ENCODE measurements at places on chromosomes 5 and 9.
A peak's percentile ranks its signal among the peaks of the same experiment; 100 is the strongest.

DNA sequence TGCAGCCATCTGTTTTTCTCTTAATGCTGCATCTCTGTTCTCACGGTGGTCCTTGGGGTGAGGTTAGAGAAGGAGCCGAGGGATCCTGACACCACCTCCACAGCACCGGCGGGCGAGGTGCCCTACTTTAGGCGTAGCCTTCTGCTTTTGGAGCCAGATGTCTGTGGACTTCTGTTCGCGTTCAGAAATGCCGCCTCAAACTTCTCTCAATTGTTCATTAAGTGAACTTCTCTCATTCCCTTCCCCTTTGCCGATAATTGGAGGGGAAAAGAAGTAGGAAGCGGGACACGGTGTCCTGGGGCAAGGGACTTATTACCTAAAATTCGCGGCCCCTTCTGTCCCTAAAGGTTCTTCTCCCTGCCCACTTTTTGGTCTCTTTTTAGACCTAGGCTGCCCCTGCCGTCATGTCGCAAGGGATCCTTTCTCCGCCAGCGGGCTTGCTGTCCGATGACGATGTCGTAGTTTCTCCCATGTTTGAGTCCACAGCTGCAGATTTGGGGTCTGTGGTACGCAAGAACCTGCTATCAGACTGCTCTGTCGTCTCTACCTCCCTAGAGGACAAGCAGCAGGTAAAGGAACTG, 455 bp downstream of the KIF20A start:
- H3K27me3 ChIP-seq, result no peaks in the 10 kb centered on the region
- no peak overlapping the region for H3K27ac ChIP-seq
- DNase-seq, result no peak
- peaks cover 50% of the 10 kb centered on the region for H3K36me3 ChIP-seq
- no peak overlapping the region for H3K4me3 ChIP-seq
- H3K4me1 ChIP-seq, result peaks cover 18% of the 10 kb centered on the region

DNA sequence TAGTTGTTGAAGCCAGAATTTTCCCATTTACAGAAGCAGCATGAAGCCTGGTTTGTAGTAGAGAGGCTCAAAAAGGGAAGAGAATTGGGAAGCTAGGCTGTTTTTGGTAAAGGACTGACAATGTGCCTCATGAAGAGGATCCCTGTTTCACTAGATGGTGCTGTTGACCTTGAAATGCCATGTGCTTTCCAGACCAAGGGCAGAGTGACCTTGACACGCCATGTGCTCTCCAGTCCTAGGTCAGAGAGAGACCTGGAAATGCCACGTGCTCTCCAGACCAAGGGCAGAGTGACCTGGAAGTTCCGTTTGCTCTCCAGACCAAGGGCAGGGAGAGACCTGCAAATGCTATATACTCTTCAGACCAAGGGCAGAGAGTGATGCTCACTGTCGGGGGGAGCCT, 32.0 kb downstream of the UNC13B start:
- DNase-seq, result no peak
- H3K27ac ChIP-seq, result no peak overlapping the region
- H3K4me3 ChIP-seq, result no peak overlapping the region

DNA sequence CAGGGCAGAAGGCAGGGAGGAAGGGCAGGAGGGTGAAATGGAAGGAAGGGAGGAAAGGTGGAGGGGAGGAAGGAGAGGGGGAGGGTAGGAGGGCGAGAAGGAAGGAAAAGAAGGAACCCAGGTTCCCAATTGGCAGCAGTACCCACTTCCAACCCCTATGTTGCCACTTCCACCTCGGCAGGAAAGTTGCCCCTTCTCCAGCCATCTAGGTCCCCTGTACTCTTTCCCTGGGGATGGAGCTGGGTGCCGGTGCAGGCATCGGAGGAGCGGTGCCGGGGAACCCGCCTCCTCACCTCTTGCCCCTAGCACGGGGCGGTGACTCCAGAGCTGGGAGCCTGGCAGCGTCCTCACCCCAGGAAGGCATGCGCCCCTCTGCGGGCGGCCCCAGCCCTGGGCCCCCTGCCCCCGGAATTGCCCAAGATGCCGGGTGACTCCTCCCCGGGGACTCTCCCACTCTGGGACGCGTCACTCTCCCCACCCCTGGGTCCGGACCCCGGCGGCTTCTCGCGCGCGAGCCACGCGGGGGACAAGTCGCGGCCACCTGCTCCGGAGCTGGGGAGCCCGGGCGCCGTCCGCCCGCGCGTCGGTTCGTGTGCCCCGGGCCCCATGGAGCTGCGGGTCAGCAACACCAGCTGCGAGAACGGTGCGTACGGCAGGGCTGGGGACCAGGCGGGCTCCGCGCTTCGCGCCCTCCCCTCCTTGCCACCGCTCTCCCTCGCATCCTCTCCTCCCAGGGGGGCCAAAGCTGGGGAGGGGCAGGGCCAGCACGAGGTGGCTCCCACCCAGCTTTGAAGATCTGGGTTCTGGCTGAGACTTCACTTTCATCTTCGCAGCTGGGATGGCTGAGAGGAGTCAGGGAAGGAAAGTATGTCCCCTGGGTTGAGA, at the start of gene NIPAL4:
Gene NIPAL4, plus strand, starts transcription at position 499 of the 885 bp plus-strand sequence. Its CDS starts 108 bp downstream, at position 607.
- no peaks in the 10 kb centered on the region for H3K36me3 ChIP-seq
- H3K27me3 ChIP-seq, result peaks cover 29% of the 10 kb centered on the region
- peak within 1 kb of the TSS; percentile 55 for H3K27ac ChIP-seq
- H3K4me1 ChIP-seq, result peaks cover 29% of the 10 kb centered on the region
- peak; percentile 40 for DNase-seq
- peak within 1 kb of the TSS; percentile 71 for H3K4me3 ChIP-seq

- H3K27me3 ChIP-seq, result no peaks in the 10 kb centered on the region
- H3K4me1 ChIP-seq, result no peaks in the 10 kb centered on the region
- no peak for DNase-seq
- H3K4me3 ChIP-seq, result no peak overlapping the region
- H3K36me3 ChIP-seq, result no peaks in the 10 kb centered on the region
- no peak overlapping the region for H3K27ac ChIP-seq
Measured at GRCh38 chr9:29311221-29311620, 1737.9 kb upstream of the C9orf72 start.

DNA sequence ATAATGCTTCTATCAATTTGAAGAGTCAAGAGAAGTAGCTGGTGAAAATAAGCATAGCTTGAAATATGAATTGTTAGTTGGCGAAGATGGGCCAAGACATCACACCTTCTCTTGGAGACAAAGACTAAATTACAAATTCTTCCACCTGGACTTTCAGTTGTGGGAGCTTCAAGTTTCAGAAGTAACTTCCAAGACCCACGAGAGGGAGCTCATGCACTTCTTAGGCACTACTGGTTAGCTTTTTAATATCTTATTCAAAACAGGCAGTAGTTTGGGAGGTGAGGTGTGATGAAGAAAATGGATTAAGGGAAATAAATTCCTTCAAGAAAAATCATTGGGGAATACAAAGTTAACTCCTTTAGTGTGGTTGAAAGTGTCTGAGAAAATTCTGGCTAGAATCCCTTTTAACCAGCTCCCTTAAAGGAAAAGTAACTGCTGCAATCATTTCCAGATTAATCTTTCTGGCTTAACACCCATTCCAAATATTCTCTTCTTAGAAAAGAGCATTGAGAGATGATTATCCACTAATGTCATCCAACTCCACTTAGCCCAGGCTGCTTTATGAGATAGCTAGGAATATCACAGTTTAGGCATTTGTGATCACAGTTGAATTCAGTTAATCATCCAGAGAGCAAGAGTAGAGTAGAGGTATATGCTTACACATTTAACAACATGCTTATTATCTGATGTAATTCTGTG, 139.5 kb upstream of the DMRTA1 start:
- no peak overlapping the region for H3K4me3 ChIP-seq
- H3K27ac ChIP-seq, result no peak overlapping the region
- H3K27me3 ChIP-seq, result no peaks in the 10 kb centered on the region
- DNase-seq, result no peak

DNA sequence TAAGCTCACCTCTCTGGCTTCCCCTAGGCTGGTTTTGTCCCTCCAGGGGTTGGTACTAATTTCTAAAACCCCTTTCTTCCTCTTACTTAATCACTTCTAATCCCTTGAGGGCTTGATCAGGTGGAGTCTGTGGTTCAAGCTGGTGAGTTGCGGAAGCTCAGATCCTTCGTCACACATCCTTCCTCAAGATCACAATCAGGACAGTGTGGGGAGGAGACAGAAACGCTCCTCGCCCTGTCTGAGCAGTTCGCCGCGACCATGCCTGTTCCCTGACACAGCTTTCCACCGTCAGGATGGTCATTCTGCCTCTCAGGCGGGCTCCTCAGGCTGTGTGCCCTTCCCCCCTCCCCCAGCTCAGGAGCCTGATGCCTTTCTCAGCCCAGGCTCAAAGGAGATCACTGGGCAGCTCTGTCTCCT, 24.3 kb downstream of the CPLX2 start:
- H3K27ac ChIP-seq, result peak overlapping the region; percentile 49
- DNase-seq, result peak; percentile 60
- peak overlapping the region; percentile 76 for H3K4me3 ChIP-seq
- peaks cover 27% of the 10 kb centered on the region for H3K4me1 ChIP-seq
- H3K27me3 ChIP-seq, result peaks cover 55% of the 10 kb centered on the region
- H3K36me3 ChIP-seq, result no peaks in the 10 kb centered on the region

DNA sequence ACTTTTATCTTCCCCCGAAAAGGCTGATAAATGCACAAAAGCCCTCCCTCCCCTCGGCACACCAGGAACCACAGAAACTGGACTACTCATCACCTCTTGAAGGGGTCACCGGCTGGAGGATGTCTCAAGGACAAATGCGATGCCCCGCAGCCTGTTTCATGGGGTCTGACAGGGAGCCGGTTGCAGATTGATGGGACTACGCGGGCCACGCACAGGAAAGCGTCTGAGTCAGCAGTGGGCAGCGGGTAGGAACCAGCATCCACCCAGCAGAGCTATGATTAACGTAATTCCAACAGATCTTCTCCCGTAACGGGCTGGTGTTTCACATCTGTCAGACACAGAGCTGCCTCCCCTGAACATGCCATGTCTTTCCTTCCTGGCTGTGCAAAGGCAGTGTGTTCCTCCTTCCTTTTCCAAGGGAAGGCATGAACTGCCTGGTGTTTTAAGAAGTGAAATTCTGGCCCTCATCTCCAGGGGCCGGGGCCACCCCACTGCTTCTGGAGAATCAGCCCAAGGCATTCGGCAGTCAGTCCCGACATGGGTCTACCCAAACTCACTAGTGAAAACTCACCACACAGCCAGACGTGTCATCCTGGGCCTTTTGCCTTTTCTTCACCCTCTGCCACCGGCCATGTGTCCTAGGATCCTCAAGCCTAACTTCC, 144.4 kb upstream of the PHYKPL start:
- DNase-seq, result no peak
- no peaks in the 10 kb centered on the region for H3K27me3 ChIP-seq
- no peak overlapping the region for H3K27ac ChIP-seq
- H3K36me3 ChIP-seq, result no peaks in the 10 kb centered on the region

GRCh38 chr5:131682826-131683225, 47.8 kb upstream of the RAPGEF6 start:
- no peak overlapping the region for H3K27ac ChIP-seq
- H3K27me3 ChIP-seq, result no peaks in the 10 kb centered on the region
- H3K4me1 ChIP-seq, result peaks cover 5% of the 10 kb centered on the region
- no peak for DNase-seq

- no peak overlapping the region for H3K27ac ChIP-seq
- H3K4me1 ChIP-seq, result no peaks in the 10 kb centered on the region
- no peak for DNase-seq
- H3K4me3 ChIP-seq, result no peak overlapping the region
Measured at GRCh38 chr5:53971131-53971530, 339.2 kb downstream of the ARL15 start.

GRCh38 chr5:37323607-37324006, 47.3 kb downstream of the NUP155 start:
- peaks cover 50% of the 10 kb centered on the region for H3K36me3 ChIP-seq
- H3K27me3 ChIP-seq, result no peaks in the 10 kb centered on the region
- no peak overlapping the region for H3K27ac ChIP-seq
- no peak overlapping the region for H3K4me3 ChIP-seq
- H3K4me1 ChIP-seq, result no peaks in the 10 kb centered on the region

DNA sequence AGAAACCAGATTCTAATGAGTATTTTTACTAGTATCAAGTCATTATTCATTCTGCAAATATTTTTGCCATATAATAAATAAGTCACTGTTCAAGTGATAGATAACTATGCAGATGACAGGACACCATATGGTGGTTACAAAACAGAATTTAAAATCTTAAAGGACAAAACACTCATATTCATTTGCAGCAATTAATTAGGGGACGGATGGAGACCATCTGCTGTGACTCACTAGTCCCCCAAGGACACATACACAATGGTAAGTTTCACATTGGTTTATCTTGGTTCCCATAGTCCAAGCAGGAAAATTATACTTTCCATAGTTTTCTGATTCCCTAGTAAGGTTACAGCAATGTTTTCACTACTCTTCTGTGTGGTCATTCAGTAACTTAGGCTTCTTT, 28.4 kb upstream of the SPATA31C2 start:
- no peak overlapping the region for H3K27ac ChIP-seq
- no peaks in the 10 kb centered on the region for H3K36me3 ChIP-seq
- no peak for DNase-seq
- H3K4me1 ChIP-seq, result no peaks in the 10 kb centered on the region
- peaks cover 18% of the 10 kb centered on the region for H3K27me3 ChIP-seq

- H3K4me1 ChIP-seq, result peaks cover 15% of the 10 kb centered on the region
- peaks cover 8% of the 10 kb centered on the region for H3K36me3 ChIP-seq
- H3K27ac ChIP-seq, result no peak overlapping the region
- peaks cover 57% of the 10 kb centered on the region for H3K27me3 ChIP-seq
- peak overlapping the region; percentile 82 for H3K4me3 ChIP-seq
Measured at GRCh38 chr5:141413540-141414069, 818 bp downstream of the PCDHGA10 start.

GRCh38 chr5:74441616-74442015, 198.9 kb downstream of the ENC1 start:
- peaks cover 2% of the 10 kb centered on the region for H3K27me3 ChIP-seq
- H3K27ac ChIP-seq, result no peak overlapping the region
- no peaks in the 10 kb centered on the region for H3K36me3 ChIP-seq
- H3K4me3 ChIP-seq, result no peak overlapping the region

DNA sequence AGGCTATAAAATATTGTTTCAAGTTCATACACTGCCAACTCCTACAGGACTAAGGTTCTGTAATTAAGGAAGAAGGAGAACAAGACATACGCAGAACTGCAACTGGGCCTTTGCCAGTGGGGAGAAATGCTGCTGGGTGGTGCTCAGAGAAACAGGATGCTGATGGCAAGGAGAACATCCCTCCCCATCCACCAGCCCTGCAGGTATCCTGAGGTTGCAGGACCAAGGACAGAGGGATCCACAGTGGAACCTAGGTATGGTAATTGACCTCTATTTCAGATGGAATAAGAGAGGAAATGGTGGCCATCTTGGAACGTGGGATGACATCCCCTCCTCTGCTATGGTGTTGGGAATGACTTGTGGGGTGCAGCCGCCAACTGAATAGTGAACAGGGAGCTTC, 206.3 kb upstream of the S1PR3 start:
- no peaks in the 10 kb centered on the region for H3K36me3 ChIP-seq
- H3K27ac ChIP-seq, result no peak overlapping the region
- DNase-seq, result no peak

GRCh38 chr9:17491780-17492179, 87.1 kb upstream of the SH3GL2 start:
- no peak overlapping the region for H3K27ac ChIP-seq
- no peak overlapping the region for H3K4me3 ChIP-seq
- no peaks in the 10 kb centered on the region for H3K36me3 ChIP-seq
- no peaks in the 10 kb centered on the region for H3K4me1 ChIP-seq
- no peaks in the 10 kb centered on the region for H3K27me3 ChIP-seq
- DNase-seq, result no peak

GRCh38 chr5:120367896-120368634, 96.0 kb upstream of the PRR16 start:
- H3K36me3 ChIP-seq, result no peaks in the 10 kb centered on the region
- H3K27me3 ChIP-seq, result no peaks in the 10 kb centered on the region
- no peak for DNase-seq
